ENCODE measurements at places on chromosomes 6 and 20.

DNA sequence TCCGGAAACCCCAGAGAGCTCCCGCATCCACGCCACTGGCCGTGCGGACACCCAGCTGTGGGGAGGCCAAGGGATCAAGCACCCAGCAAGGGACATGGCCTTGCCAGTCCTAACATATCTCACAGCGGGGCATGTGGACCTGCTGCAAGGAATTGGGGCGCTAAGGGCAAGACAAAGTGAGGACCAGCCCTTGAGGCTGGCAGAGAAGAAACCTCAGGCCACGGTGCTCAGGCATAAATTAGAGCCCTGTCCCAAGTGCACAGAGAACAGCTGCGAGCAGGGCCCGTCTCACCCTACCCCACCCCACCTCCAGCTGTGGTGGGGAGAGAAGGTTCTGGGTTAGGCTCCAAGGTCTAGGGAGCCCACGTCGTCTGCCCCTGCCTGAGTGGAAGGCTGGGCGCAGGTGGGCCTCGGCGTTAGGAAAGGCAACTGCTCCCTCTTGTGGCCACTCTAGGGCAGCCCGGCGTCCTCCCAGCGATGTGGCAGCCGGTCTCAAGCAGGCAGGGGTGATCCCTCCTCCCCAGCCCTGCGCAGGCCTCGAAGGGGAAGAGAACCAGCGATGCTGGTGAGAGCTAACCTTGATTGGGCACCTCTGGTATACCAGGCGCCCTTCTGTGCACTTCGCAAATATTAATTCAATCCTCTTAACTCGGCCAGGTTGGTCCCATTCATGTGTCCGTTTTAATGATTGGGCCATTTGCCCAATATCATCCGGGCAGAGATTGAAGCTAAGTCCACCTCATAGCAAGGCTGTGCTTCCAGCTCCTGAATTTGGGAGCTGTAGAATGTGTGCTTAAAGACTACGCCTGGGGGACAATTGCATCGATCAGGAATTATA, 235.8 kb downstream of the NFATC2 start:
- DNase-seq = peak; percentile 82

DNA sequence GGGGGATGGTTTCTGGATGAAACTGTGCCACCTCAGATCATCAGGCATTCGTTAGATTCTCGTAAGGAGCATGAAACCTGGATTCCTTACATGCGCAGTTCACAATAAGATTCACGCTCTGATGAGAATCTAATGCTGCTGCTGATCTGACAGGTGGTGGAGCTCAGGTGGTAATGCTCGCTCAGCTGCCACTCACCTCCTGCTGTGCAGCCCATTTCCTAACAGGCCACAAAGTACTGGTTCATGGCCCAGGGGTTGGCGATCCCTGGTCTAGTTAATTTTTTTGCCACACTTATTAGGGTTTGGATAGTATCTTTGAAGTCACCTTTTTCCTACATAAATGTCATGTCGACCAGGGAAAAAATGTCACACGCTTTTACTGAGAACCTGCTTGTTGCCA, 96.8 kb upstream of the MLIP start:
- no peak for DNase-seq

DNA sequence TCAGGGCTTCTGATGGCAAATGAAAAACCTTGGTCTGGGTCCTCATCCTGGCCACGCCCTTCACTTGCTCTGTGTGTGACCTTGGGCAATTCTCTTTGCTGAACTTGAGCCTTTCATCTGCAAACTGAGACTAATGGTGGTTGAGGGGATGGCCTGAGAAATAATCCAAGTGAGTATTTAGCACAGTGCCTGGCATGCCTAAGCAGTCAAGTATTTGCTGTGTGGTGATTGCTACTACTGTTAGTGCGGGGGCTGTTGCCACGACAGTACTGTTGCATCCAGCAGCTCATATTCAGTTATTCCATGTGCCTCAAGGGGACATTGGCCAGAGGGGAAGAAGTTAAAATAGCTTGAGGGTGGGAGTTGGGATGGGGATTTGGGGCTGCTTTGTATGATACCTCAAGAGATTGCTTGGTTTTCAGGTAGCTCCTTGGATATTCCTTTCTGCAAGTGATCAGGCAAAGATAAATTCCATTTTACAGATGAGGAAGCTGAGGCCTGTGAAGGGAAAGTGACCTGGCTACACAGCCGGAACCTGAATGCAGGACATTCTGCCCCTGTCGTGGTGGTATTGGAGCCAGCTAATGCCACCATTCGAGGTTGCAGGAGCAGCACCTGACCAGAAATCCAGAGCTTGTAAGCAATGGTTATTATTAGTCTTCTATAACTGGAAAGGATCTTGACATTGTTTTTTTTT, 45.1 kb upstream of the EPB41L1 start:
- no peak for DNase-seq

GRCh38 chr6:105270511-105270910, 90.7 kb upstream of the POPDC3 start:
- DNase-seq = no peak

DNA sequence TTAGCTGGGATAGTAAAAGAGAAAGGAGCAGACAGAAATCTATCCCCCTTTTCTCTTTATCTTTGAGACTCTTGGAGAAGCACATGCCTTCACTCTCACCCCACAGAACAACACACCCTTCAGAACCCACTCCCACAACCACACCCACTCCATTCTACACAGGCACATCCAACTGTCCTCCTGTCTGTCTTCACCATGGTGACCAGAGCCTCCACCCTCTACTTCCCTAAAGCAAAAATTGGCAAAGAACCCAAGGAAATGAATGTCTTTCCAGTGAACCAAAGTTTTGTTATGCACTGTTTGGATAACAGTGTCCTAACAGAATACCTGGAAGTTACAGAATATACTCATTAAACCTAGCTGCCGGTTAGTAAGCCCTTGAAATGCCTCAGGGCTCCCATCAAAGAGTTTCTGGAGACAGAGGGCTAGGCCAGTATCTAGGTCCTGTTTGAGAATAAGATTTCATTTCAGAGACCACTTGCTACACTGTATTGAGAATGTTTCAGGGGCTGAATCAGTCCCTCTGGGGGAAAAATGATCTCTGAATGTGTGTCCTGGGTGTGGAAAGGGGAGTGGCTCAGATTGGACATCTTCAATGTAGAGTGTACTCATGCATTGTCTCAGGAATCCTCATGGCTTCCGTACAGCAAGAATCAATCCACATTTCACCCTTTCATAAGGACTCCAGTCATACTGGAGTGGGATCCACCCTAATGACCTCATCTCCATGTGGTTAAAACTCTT, 101.1 kb downstream of the LY86 start:
- DNase-seq = peak; percentile 64

GRCh38 chr20:48845721-48846306, 18.0 kb upstream of the PREX1 start:
- no peak for DNase-seq

Measured in KBM-7 (cell line).